Motor neuron (in vitro differentiated cells): ENCODE measurements at places on chromosomes 12 and 14. TPM values are rescaled to one million over a fixed set of nuclear protein-coding genes. Genes with fewer than 3 reads are reported as not detected.

DNA sequence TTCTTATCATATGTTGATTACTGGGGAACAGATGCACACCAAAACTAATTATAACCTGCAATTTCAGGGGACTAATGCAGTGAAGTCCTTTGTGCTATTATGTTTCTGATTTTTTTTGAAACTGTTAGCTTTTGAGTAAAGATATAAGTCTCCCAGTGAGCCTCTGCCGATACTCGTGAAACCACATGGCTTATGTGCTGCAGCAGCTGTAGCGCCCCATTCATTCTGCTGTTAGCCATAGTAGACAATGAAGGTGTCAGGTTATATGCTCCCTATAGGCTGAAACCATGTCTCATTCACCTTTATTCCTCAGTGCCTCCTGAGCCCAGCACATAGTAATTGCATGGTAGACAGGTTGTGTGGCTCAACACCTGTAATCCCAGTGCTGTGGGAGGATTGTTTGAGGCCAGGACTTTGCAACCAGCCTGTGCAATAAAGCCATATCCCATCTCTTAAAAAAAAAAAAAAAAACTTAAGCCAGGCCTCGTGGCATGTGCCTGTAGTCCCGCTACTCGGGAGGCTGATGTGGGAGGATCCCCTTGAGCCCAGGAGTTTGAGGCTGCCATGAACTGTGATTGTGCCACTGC, 25.0 kb downstream of the GOLGA5 start:
- ATAC-seq: no peak

- ATAC-seq: no peak
These were observed 66.7 kb downstream of the PDE3A start for GRCh38 chr12:20434996-20435395.

GRCh38 chr12:69386921-69387320, 27.4 kb downstream of the YEATS4 start:
- no peak for ATAC-seq

DNA sequence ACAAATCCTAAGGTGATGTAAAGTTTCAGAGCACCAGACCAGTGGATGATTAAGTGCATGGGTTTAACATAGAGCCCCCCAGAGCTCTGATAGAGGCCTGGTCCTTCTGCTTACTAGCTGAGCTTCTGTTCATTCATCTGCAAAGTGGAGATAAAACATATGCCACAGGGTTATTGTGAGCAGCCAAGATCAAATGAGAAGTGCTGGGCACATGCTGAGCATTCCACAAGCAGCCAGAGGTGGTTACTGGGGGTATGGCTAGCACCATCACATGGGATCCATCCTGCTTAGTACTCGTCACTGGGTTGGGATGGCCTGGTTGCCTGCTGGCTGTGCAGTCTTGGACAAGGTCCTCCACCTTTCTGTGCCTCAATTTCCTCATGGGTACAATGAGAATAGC, 18.0 kb upstream of the SMUG1 start:
- ATAC-seq: no peak

- ATAC-seq: no peak
These were observed 67.9 kb upstream of the BEGAIN start for GRCh38 chr14:100654814-100655740.

DNA sequence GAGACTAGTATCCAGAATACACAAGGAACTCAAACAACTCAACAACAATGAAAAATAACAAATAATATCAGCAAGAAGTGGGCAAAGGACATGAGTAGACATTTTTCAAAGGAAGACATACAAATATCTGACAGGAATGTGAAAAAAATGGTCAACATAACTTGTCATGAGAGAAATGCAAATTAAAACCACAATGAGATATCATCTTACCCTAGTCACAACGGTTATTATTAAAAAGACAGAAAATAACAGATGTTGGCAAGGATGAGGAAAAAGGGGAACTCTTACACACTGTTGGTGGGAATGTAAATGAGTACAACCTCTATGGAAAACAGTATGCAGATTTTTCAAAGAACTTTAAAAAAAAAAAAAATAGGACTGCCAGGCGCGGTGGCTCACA, 20.4 kb downstream of the VWF start:
- ATAC-seq: no peak

- no peak for ATAC-seq
These were observed 129.9 kb downstream of the KCNA5 start for GRCh38 chr12:5173511-5174011.

- no peak for ATAC-seq
These were observed 109.0 kb downstream of the LRIG3 start for GRCh38 chr12:58811346-58811745.

- no peak for ATAC-seq
These were observed 251.4 kb downstream of the MSRB3 start for GRCh38 chr12:65529771-65530435.

GRCh38 chr12:19596434-19597166, 157.3 kb downstream of the AEBP2 start:
- ATAC-seq: no peak

DNA sequence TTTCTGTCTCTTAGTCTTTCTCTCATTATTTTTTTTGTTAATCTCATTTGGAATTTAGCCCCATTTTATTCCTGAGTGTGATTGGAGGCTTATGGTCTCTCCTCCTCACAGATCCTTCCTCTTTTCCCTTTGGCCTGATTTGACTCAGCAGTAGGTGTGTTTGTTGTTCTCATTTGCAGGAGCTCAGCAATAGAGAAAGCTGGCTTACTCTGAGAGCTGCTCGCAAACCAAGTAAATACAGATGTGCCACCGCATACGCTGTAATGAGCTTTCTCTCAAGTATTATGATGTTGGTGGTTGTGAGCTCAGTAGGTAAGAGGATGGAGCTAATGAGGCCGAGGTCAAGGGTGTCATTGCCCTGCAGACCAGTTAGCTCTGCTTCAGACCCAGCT, 206.5 kb downstream of the ETV6 start:
- peak; percentile 21 for ATAC-seq

DNA sequence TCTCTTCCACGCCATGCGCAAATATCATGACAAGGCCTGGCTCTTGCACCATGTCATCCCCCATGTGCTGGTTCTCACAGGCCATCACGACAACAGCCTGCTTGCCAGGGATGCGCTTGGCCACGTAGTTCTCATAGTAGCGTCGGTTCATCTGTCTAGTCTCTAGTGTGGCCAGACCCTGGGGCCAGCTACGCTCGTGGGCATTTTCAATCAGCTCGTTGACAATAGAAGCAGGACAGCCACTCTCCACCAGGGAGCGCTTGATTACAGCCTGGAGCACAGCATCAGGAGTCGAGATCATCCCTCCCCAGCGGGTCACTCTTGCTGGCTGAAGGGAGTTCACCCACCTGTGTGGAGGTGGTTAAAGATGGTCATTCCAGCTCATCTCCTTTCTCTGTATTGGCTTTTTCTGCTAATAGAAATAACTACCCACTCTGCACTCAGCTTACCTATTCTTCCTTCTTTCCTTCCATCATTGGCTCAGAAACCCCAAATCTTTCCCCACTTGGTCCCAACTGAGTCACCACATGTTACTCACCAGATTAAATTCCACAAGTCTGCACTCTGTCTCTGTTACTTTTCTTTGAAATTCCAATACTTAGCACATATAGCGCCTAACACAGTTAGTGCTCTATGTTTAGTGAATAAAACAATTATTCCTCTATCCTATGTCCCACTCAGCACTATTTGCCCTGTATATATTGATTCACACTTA, 15.1 kb downstream of the RNF41 start:
- ATAC-seq: peak; percentile 77

DNA sequence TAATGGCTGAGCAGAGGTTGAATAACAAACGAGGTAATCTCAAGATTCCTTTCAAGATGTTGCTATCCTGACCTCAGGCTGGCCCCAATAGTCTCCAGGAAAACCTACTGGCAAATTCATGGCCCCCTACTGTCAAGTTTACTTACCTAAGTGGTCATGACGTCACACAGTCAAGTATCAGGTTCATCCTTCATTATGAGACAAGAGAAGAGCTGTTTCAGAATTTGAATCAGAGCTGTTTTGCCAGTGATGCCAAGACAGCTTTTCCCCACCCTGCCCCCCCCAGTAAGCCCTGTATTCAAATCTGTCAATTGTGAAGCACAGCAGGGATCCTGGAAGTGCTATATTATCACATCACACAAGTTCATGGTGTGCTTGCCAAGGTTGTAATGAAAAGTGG, 509.6 kb downstream of the NOVA1 start:
- ATAC-seq: no peak

GRCh38 chr12:132140918-132141841, 2.9 kb downstream of the DDX51 start:
- no peak for ATAC-seq

GRCh38 chr12:48969833-48970701, 1.5 kb downstream of the WNT10B start:
- peak; percentile 23 for ATAC-seq

GRCh38 chr12:2390133-2390532, 337.3 kb downstream of the CACNA1C start:
- ATAC-seq: no peak

- no peak for ATAC-seq
These were observed 73.8 kb upstream of the TBX3 start for GRCh38 chr12:114757684-114758325.

- no peak for ATAC-seq
These were observed 28.7 kb downstream of the MLXIP start for GRCh38 chr12:122107261-122107660.

DNA sequence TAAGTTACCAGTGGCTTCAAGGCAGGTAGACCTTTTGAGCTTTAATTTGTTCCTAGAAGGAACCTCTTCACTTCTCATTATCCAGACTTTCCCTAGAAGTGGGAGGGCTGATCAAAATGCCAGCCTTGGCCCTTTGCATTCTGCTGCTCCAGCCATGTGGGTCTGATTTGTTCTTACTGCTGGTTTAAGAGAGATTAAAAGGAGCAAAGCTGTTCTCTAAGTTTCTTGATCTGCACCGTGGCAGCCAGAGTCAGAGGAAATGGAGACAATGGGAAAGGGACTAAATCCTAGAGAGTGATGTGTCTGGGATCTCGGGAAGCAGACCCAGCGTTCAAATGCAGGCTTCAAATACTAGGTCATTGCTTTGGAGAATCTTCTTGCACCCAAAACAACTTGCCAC, 759.7 kb downstream of the DIO2 start:
- ATAC-seq: no peak

DNA sequence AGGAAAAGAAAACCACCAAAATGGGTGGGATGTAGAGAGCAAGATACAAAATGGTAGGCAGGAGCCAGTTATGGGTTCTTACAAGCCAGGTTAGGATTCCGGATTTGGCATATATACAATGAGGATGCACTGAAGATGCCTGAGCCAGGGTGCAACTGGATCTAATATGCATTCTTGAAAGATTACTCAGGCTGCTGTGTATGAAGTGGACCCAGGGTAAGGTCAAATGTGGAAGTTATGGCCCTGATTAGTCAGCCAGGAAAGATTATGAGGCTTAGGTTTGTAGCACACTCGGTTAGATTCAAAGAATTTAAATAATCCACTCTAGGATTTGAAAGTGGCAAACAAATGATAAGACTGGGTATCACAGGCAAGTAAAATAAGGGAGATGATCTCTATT, 1750.7 kb upstream of the FLRT2 start:
- no peak for ATAC-seq

DNA sequence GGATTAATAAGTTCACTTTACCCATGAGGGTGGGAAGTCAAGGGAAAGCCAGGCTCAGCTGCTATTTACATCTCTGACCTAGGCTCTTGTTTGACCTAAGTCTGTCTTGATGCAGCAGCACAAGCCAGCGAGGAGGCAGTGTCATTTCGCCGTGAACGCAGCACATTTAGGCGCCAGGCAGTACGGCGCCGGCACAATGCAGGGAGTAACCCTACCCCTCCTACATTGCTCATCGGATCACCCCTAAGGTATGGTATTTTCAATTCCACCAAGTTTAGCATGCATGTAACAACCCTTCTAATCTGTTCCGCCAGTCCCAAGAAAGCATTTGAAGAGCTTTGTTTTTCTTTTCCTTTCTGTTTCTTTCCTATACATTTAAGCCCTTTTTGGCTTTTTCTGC, 81.2 kb downstream of the PCNX1 start:
- ATAC-seq: no peak

DNA sequence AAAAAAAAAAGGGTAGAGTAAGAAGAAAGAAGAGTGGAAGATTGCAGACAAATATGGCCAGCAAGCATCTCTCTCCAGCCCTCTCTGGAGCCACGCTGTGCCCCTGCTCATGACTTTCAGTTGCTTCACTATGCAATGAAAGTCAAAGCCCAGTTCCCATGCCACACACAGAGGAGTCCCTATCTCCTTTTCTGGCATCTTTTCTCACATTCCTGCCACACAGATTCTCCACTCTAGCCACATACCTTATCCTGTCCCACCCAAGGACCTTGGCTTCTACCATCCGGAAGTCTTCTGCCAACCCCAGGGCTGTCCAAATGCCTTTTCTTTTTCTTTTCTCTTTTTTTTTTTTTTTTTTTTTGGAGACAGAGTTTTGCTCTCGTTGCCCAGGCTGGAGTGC, 39.3 kb upstream of the CAPRIN2 start:
- ATAC-seq: no peak

DNA sequence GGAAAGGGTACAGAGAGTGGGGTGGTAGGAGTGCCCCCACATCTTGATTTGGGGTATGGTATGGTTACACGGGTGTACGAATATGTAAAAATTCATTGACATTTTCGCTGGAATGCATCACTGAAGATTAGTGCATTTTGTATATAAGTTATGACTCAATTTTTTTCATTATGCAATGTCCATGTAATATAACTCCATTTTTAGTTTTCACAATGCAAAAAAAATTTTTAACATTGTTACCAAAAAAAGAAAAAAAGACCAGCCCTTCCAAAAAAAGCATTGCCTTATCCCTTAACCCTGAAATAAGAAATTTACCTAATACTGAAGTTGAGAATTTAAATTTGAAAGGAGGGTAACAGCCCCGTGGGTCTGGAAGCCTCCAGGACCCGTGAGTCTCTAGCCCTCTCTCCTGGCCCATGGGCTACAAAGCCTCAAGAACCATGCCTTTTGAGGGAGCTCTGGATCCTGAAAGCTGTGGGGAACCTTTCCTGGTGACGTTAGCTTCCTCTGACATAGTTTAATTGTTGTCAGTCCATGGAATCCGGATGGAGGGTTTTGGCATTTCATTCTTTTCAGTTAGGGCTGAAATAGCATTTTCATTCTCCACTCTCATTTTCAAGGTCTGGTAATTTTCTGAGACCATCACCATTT, 55.6 kb upstream of the ACTN1 start:
- ATAC-seq: no peak

DNA sequence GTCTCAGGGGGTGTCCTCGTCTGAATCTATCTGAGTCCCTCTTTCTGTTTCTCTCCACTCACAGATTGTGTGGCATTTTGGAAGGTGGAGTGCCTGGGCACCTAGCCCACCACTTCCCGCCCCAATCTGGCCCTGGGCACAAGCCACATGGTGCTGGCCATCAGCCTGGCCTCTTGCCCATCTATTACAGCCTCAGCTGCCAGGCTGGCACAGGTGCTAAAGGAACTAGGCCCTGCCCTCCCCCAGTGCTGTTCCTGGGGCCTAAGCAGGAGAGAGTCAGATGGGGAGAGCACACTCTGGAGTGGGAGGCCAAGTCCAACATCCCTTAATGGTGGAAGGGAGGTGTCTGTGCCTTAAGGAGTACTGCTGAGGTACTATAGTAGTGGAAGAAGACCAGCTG, 8.3 kb upstream of the CALCOCO1 start:
- no peak for ATAC-seq

Gene KCNK13
- 0.14 TPM in 1 of 2 replicates, not detected in the other for total RNA-seq

Gene OSGEP
- total RNA-seq: 43.2 and 57.1 TPM in 2 replicates

Gene PHETA1
- total RNA-seq: 5.6 and 6.9 TPM in 2 replicates

Gene CLEC1B
- not detected in 2 replicates for total RNA-seq

Gene RTL1
- 0.14 and 0.25 TPM in 2 replicates for total RNA-seq

Gene ACSM4
- 0.54 TPM in 1 of 2 replicates, not detected in the other for total RNA-seq

Gene CELA1
- not detected in 2 replicates for total RNA-seq

Gene LMO3
- 57.7 and 59.1 TPM in 2 replicates for total RNA-seq

Gene ZFHX2
- 4.3 and 7.9 TPM in 2 replicates for total RNA-seq
